ENCODE measurements at places on chromosomes 7 and 10.

DNA sequence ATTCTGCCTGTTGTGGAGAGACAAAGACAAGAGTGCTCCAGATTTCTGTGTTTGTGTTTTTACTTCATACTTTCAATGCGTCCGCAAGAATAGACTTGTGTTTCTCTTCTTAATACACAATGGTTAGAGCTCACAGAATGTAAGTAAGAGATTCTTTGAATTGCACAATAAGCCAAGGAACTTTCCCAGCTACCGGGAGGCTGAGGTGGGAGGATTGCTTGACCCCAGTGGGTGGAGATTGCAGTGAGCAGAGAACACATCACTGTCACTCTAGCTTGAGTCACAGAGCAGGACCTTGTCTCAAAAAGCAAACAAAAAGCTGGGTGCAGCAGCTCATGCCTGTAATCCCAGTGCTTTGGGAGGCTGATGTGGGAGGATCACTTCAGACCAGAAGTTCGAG, 250.7 kb upstream of the MYO3A start:
- DNase-seq = no peak

DNA sequence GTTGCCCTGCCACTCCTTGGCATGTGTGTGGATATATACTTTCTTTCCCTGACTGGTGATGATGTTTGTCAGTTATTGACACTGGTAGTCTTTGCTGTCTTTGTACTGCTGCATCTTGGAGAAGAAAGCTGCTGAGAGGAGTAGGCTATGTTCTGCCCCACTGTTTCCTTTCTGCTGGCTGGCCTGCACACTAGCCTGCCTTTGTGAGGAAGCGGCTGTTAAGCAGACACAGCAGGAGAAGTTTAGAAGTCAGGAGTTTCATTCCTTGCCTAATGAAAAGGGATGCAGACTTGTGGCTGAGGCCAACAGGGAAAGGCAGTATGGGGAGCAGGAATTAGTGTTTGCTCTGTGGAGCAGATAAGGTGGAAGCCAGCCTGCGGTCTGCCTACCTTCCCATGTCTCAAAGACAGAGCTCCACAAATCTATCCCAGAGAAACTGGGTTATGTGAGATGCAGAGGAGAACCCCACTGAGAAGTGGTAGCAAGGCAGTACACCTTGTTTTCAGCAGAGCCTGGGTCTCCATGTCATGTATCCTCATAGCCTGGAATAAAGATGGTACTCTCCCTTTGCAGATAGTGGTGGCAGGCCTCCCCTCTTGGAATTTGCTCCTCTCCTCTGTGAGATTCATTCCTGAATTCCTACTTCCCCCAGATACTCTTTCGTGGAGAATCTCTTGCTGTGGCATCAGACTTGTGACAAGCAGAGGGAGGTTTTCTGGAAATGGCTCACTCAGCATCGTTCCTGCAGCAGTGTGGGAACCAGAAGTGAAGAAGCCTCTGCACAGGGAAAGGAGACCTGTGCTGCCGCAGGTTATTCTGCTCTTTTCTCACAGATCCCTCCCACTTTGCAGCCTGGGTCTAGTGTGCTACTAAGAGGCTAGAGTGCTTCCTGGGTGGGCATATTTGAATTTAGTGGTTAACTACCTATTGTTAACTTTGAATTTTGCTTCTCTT, 130.2 kb downstream of the LRRC4 start:
- no peak for DNase-seq

- DNase-seq = no peak
These were observed 21.8 kb downstream of the CYP2C19 start for GRCh38 chr10:94784256-94784655.

- DNase-seq = no peak
These were observed 17.9 kb upstream of the SEC61A2 start for GRCh38 chr10:12111528-12111927.

DNA sequence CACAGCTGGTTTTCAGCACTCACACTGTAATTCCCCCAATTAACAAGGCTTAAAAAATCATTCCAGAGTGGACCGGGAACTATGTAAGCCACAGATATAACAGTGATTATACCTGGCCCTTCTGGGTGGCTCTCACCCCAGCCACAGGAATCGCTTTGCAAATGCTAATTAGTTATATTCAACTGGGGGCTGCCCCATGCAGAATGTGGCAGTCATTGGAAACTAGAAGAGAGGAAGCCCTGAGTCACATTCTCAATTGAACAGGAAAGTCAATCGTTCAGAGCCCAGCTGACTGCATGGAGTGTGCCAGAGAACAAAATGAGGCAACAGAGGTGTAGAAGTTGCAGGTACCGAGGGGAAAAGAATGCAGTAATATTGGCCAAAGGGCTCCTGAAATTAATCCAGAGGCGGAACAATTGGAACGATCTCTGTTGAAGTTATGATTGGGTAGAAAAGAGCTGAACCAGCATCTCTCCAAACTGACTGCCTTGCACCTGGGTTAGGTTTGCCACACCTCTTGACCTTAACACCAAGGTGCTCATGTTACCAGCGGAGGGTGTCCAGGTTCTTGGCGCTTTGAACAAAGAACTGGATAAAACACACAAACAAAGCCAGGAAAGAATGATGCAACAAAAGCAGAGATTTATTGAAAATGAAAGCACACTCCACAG, 909.7 kb upstream of the AUTS2 start:
- no peak for DNase-seq

DNA sequence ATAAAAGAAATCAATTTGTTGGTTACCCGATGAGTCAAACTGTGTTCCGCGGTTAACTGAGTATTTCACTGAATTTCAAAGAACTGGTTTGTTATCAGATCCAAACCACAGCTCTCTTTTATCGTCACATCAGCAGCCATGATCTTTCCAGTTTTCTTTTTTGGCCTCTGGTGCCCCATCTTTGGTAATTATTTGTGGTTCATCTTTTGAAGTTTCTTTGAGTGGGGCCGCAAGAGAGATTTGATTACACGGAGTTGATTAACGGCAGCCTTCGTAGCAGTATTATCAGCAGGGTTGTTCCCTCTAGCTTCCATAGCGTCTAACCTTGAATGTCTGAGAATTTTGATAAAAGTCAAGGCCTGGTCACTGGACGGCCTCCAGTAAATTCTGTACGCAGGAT, 154.9 kb upstream of the TNRC18 start:
- DNase-seq = no peak

DNA sequence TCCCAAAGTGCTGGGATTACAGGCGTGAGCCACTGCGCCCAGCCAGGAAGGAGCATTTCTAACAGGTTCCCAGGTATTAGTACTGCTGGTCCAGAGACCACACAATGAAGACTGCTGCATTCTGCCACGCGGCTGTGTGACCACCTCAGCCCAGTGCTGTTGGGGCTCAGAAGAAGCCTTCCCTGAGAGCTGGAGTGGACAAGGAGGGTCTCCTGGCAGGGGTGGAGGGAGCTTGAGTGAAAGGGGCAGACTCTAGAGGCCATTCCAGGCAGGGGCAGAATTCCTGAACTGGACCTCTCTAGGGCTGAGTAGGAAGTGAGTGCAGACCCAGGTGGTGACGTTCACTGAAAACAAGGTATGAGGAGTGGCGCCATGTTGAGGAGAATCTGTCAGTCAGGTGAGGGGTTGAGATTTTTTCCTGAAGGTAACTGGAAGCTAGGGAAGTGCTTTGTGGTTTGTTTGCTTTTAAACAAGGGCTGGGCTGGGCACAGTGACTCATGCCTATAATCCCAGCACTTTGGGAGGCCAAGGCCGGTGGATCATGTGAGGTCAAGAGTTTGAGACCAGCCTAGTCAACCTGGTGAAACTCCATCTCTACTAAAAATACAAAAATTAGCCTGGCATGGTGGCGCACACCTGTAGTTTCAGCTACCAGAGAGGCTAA, 67.6 kb downstream of the TACC2 start:
- DNase-seq = no peak

DNA sequence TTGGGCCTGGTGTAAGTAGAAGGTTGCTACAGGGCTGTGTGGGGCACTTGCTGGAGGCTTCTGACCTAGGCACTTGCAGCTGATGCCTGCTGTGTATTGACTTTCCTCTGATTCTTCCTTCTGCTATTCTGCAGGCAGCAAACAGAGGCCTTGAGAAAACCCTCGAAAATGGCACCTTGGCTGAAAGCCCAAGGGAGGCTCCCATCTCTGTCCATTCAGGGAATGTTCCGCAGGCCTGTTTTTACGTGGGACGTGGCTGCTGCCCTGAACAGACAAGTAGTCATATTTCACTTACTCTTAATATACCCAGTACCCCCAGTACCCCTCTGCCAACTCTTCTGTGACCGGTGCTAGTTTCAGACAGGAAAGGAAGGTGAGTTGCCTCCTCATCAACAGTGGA, 664.7 kb downstream of the INHBA start:
- no peak for DNase-seq

GRCh38 chr7:24017519-24017918, 266.5 kb upstream of the NPY start:
- no peak for DNase-seq

- no peak for DNase-seq
These were observed 124.5 kb downstream of the TRRAP start for GRCh38 chr7:99002827-99003212.

DNA sequence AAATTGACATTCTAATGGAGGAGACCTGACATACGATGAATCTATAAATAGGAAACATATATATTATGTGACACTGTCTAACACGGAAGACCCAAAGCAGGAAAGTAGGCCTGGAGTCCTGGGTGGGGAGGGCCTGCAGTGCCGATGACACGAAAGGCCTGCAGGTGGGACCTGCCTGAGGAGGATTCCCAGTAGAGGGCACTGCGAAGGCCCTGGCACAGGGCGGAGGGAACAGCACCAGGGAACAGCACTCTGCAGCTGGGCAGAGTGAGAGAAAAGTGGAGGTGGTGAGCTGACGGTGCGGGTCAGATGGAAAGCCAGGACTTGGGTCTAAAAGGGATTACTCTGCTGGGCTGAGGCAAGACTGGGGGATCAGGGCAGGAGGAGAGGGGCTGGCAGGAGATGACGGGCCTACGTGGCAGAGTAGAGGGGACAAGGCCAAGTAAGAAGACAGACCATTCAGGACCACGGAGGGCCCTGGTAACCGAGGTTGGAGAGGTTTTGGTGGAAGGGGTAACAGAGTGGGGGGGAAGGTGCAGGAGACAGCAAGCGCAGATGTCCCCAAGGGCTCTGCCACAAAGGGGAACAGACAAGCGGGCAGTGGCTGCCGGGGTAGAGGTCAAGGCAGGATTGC, 8.1 kb downstream of the ZNF746 start:
- no peak for DNase-seq

DNA sequence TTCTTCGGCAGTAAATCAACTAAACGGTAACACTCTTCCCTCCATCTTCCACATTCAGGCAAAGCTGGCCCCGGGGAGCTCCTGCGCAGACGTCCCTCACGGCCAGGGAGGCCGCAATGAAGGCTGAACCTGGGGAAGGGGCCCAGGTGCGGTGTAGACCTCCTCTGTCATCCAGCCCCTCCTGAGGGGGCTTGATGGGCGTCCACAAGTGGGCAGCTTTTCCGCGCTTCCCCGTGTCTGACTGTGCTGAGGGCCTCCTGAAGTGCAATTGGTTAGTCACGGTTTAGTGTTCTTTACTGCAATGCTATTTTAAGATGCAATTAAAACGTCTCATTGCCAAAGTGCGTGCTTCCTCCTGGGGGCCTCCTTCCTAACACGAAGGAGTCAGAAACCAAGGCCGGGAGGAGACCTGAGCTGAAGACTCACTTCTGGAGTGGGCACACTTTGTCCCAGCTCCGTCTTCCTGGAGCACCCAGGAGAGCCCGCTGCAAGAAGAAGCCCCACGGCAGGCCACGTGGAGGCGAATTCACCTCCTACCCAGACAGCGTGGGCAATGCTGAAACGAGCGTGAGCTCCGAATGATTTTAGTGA, 173.3 kb downstream of the ELFN1 start:
- DNase-seq = no peak

DNA sequence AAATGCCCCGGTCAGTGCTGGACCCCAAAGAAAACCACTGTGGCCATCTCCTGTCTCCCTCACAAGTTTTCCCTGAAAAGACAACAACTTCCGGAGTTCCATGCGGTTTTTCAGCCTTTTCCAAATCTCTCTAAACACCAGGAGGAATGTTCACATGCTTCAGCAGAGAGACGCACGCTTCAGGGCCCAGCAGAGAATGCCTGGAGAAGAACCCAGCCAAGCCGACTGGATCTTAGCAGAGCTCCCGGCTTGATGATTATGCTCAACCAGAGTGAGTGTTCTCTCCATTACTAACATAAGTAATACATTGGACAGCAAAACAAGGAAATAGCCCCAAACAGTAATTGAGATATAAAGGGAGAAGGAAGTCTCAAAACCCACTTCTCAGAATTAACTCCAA, 17.9 kb downstream of the PRKCQ start:
- DNase-seq = no peak

GRCh38 chr10:110780704-110781103, 91.0 kb upstream of the PDCD4 start:
- DNase-seq = no peak

- DNase-seq = no peak
These were observed 329.2 kb downstream of the BBS9 start for GRCh38 chr7:33458581-33458980.

DNA sequence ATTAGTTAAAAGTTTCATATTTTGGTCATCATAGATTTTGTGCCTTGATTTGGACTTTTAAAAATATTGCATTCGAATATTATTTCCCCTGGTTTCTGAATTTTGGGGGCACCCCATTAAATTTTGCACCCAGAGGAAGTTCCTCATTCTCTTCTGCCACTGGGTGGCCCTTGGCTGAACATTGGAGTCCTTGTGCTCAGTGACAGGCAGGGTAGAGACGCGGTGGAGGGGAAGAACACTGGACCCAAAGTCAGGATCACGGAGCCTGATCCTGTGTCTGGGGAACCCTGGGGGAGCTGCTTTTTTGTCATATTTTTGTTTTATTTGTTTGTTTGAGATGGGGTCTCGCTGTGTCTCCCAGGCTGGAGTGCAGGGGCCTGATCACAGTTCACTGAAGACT, 74.7 kb downstream of the MKI67 start:
- DNase-seq = no peak

- no peak for DNase-seq
These were observed 22.4 kb upstream of the PPA1 start for GRCh38 chr10:70255329-70256299.

DNA sequence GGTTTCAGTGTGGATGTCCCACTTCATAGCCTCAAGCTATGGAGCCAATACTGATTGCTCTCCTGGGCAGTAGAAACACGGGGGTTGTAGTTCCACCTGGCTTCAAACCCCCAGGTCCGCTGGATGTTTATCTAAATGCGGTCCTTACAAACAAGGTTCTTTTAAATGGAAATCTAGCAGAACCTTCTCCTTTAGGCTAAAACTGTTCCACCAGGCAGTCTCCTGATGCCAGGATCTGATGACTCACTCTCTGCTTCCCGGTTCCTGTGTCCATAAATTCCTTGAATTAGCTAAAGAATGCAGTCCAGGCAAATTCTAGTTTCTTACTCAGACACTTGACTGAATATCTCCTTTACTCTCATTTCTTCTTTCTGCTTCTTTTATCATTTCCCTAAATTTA, 108.4 kb upstream of the FAM3C start:
- DNase-seq = no peak

GRCh38 chr7:74365322-74366022, 76.3 kb downstream of the CLIP2 start:
- DNase-seq = no peak

DNA sequence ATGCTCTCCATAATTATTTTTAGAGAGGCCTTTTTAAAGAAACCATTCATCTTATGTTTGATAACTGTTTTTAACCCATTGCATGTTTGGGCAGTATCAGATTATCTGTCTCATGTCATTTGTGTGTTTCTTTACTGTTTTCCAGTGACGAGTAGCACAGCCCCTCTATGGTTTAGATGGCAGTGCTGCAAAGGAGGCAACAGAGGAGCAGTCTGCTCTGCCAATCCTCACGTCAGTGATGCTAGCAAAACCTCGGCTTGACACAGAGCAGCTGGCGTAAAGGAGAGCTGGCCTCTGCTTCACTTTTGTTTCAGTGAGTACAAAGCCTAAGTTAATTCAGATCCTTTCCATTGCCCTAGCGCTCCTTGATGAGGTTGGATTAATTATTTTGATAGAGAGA, 80.4 kb upstream of the GARIN1A start:
- DNase-seq = no peak
